ENCODE measurements at places on chromosomes 12 and 14.

DNA sequence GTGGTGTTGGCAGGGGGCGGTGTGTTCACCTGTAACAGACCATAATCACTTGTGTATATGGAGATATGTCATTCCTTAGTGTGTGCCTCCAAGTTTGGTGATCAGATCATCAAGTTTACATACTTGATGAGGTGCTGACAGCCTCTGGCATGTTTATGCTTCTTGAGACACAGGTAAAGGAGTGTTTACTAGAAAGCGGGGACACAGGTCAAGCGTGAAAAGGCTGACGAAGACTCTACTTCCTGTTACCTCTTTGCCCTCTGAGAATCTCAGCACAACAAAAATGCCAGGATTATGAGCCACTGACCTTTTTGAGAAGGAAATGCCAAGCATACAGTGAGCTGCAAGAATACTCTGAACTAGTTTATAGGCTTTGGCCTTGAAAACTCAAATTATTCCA lies 29.6 kb downstream of the PRDM4 start:
- DNase-seq: no peak

GRCh38 chr12:23472329-23472971 lies 477.0 kb downstream of the SOX5 start:
- DNase-seq: no peak

GRCh38 chr14:94823556-94824341 lies 53.8 kb upstream of the GSC start:
- no peak for DNase-seq

DNA sequence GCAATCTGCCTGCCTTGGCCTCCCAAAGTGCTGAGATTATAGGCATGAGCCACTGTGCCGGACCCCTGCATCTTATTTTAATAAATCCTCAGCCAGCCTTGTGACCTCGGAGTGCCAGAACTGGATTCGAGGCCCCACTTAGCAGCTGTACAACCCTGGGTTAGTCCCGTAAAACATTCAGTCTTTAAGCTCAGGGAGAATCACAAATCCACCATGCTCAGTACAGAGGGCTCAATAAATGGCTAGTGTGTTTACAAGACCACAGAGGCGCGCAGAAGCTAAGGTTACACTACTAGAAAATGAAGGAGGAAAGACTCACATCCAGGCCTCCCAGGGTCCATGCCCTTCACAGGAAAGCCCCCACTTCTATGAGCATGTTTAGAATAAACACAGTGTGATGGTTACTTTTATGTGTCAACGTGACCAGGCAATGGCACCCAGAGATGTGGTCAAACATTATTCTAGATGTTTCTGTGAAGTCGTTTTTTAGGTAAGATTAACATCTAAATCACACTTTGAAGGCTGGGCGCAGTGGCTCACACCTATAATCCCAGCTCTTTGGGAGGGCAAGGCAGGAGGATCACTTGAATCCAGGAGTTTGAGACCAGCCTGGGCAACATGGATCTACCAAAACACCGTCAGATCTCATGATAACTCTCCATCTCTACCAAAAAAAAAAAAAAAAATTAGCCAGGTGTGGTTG lies 55.3 kb downstream of the CLMN start:
- no peak for DNase-seq

DNA sequence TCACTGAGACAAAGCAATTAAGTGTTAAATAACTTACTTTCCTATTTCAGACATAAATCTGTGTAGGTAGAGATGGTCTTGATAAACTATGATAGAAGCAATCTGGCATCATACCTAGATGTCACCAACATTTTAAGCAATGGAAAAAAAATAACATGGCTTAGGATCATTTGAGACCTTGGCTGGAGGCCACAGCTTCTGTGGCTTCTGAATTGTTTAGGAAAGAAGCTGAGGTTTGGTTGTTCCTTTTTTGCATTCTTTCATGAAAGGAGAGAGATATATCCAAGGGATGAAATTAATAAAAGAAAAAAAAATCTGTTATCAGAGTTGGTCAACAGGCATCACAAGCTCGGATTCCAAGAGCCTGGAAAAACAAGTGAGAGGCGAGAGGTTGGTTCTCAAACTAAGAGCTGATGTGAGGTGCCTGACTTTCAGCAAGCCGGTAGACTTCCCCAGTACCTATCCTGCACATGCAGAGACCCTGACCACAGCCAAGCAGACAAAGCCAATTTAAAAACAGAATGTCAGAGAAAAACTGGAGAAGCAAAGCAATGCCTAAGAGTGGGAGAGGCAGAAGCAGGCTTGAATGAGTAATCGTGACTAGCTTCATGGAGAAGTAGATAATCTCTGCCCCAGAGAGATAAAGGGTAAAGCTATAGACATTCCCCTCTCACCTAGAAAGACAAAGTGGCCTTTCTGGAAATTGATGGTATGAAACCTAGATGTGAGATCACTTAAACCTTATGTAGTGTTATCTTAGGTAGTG lies 43.4 kb upstream of the ST8SIA1 start:
- no peak for DNase-seq

DNA sequence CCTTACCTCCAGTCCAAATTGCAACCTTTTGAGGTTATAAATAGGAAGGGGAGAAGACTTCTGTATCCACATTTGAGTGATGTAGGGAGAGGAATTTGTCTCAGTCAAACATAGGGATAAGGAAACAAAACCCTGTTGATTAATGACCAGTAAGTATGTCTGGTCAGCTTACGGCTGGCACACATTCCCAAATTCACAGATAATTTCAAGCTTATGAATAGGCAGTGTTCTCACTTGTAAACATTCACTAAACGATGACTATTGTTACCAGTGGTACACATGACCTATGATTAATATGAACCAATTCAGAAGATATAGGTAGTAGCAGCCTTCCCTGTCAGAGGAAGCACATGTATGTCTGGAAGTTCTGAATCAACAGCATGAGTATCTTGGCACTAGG lies 33.0 kb upstream of the SLC5A8 start:
- DNase-seq: no peak

- DNase-seq: no peak
Observed at GRCh38 chr14:88323523-88324199, 592 bp upstream of the KCNK10 start.

DNA sequence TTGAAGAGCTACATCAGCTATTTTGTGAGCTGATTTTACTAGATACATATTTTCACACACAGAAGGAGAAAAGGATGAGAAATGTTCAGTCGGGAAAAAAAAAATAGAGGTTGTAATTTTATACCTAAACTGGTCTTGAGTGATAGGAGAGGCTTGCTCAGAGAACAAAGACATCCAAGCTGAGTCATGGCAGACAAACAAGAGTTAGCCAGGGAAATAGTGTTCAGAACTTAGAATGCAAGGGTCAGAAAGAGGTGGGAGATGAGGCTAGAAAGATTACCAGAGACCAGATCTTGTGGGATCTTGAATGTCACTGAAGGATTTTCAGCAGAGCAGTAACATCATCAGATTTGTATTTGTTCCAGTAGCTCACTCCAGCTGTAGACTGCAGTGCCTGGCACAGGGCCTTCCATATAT lies 121.9 kb upstream of the ATF1 start:
- DNase-seq: peak; percentile 28

DNA sequence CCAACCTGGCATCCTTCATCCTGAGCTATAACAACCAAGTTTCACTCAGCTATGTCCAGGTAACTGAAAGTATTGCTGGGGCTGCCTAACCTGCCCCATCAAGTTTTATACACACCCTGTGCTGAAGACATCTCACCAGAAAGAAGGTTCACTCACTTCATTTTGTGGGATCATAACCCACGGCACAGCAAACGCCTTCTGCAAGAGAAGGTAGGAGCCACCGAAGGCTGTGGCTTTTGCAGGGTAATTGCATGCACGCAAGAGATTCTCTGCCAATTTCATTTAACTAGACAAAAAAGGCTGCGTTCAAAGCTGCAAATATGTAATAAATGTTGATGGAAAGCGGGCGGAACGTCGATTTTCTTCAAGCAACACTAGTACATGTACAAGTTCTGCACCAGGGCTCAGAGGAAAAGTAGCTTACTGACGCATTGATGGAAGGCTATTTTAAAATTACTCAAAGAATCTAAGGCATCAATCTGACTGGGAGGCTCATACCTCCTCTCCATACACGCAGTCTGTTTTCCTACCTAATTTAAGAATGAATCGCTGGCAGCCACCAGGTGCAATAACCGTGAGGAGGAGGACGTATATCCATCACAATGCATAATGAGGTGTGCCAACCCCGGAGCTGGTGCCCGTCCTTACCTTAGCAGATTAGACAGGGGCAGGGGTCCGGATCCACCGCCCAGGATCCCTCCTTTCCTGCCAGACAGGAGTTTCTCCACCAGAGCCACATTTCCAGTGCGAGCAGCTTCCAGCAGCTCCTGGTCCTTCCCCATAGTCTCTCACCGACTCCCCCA lies 1.1 kb downstream of the ANKS1B start:
- no peak for DNase-seq

- DNase-seq: peak; percentile 78
Observed at GRCh38 chr12:65823513-65824375, 539 bp upstream of the HMGA2 start.

DNA sequence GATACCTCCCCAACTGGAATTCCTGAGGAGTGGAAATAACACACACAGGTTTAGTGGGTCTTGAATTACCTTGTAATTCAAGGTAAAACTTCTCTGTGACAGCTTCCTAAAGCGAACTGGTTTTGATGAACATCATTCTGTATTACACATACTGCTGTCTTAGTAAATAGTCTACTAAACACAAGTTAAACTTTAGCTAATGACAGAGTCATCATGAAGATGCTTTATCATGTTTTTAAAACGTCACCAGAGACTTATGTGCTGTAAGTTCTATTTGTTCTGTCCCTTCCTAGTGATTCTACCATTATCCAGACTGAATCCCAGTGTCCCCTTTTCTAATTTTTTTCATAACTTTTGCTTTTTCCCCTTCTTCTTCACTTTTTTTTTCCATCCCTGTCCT lies 11.6 kb upstream of the GXYLT1 start:
- DNase-seq: no peak

Data from fibroblast of gingiva (primary cell).